ENCODE measurements at places on chromosomes 3 and 15.
A peak's percentile ranks its signal among the peaks of the same experiment; 100 is the strongest.

GRCh38 chr3:190811775-190812480 is 50.6 kb downstream of the GMNC start:
- DNase-seq = peak; percentile 59

GRCh38 chr3:113556946-113557335 is 24.6 kb downstream of the SIDT1 start:
- no peak for DNase-seq

DNA sequence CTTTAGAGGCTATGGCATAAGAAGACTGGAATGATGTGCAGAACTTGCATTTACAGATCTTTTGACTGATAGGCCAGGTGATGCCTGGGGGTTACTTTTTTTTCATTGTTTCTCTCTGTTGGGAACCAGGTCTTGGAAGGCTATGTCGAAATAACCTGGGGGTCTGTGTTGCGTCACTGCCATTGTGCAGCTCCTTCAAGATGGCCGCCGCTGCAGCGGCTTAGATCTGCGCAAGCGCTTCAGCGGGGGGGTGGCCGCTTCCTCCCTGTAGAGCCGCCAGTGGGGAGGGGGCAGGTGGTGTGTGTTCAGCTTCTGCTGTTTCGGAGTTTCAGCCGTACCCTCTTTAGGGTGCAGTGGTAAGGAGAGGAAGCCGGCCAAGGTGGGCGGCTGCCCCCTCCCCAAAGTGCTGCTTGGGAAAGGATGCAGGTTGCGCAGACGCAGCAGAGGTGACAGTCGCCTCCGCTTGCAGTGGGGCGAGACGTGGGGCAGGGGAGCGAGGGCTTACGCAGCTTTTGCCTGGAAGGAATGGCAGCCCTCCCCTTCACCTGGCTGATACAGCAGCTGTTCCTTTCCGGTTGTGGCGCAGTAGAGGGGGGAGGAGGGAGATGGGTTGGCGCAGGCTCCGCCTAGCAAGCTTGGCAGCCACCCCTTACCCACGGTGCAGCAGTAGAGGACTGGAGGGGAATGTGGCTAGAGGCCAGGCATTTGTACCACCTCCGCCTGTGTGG is 1.5 kb downstream of the SNRPN start:
- DNase-seq = peak; percentile 59

DNA sequence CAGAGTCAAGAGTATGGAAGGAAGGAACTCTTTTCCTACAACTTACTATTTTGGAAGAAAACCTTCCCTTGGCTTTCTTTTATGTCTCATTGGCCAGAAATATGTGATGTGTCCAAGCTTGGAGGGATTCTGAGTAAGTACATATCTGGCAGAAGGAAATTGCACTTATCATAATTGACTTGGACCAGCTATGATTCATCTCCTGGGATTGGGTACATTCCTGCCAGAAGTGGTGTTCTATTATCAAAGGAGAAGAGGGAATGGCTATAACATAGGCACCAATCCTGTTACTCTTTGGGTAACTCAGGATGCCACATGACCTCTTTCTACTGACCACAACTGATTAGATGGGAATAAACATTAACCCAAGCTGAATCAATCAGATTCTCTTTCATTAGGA is 13.5 kb upstream of the DAZL start:
- DNase-seq = no peak

GRCh38 chr3:156260331-156260730 is 140.0 kb downstream of the KCNAB1 start:
- DNase-seq = no peak

- DNase-seq = no peak
Observed at GRCh38 chr3:195227871-195228270, 43.1 kb downstream of the XXYLT1 start.

DNA sequence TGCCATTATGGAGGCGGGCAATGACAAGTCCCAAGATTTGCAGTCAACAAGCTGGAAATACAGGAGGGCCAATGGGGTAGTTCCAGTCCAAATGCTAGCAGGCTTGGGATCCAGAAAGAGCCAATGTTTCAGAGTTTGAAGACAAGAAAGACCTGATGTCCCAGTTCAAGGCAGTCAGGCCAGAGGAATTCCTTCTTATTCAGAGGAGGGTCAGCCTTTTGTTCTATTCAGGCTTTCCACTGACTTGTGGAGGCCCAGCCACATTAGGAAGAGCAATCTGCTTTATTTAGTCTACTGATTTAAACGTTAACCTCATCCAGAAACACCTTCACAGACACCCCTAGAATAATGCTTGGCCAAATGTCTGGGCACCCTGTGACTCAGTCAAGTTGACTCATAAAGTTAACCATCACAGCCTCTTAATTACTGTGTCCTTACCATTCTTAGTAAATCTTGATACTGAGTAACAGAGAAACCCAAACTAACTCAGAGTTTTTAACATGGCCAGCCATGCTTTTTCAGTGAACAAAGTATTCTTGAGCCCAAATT is 50.9 kb upstream of the NPHP3 start:
- no peak for DNase-seq

All from NT2/D1 (cell line).